Left renal cortex interstitium (tissue), 4 donors: ENCODE measurements at places on chromosomes 7 and 10. TPM values are rescaled to one million over a fixed set of nuclear protein-coding genes. Genes with fewer than 3 reads are reported as not detected.

The SHH gene
- 3.2 TPM for polyA plus RNA-seq

- no peak for DNase-seq
Observed at GRCh38 chr10:46308666-46309450, 22.1 kb downstream of the ANTXRL start.

- no peak for DNase-seq
Observed at GRCh38 chr10:129481641-129482040, 14.6 kb downstream of the MGMT start.

DNA sequence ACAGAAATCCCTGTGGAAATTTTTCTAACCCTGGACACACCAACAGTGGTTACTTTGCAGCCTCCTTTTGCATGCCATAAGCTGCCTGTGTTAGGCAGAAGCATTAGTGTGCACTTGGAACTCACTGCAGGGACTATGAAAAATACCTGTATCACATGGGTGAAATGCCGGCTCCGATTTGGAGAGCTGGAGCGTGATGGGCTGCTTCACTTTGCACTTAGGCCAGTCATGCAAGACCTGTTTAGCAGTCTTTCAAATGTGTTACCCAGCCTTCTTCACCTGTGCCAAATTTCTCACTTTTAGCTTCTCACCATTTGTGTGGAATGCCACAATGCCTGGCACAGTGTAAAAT is 11.3 kb downstream of the NCOA4 start:
- no peak for DNase-seq

- no peak for DNase-seq
Observed at GRCh38 chr10:63825111-63825510, 303.9 kb downstream of the REEP3 start.

GRCh38 chr7:55532150-55532917 is 40.0 kb downstream of the VOPP1 start:
- DNase-seq: no peak
